H9 (cell line): ENCODE measurements at places on chromosomes 16 and 17. TPM values are rescaled to one million over a fixed set of nuclear protein-coding genes. Genes with fewer than 3 reads are reported as not detected.

KLHL11 gene
- 16.8 and 17.0 TPM in 2 replicates for total RNA-seq

DNA sequence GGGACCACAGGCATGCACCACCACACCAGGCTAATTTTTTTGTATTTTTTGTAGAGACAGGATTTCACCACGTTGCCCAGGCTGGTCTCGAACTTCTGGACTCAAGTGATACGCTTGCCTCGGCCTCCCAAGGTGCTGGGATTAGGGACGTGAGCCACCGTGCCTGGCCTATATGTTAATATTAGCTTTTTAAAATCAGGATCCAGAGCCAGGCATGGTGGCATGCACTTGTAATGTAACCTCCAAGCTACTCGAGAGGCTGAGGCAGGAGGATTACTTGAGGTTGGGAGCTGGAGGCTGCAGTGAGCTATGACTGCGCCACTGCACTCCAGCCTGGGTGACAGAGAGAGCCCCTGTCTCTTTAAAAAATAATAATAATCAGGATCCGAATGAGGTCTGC lies 8.5 kb upstream of the ADCY7 start:
- DNase-seq, result no peak
- no peaks in the 10 kb centered on the region for H3K36me3 ChIP-seq
- H3K27me3 ChIP-seq, result no peaks in the 10 kb centered on the region
- no peaks in the 10 kb centered on the region; the same call in 1 of the 2 replicates for H3K4me1 ChIP-seq
- no peak overlapping the region for H3K4me3 ChIP-seq

DNA sequence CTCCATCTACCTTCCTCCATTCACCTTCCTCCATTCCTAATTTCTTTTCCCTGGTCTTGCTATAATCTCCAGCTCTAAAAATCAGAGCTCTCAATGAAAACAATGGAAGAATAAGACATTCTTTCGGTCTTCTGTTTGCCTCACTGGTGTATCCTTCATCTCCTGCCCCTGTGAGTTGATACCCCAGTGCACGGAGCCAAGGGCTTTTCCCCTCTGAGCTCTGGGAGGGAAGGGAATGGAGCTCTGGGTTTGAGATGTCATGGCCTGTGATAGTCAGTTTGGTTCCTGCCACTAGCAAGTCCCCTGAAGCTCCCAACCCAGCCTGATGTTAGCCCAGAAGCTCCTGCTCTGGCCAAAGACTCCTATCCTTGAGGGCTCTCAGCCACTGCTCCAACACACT lies 36.6 kb upstream of the DNAH9 start:
- no peaks in the 10 kb centered on the region for H3K27me3 ChIP-seq
- H3K27ac ChIP-seq, result no peak overlapping the region
- H3K4me1 ChIP-seq, result no peaks in the 10 kb centered on the region
- H3K36me3 ChIP-seq, result no peaks in the 10 kb centered on the region
- H3K4me3 ChIP-seq, result no peak overlapping the region
- no peak for DNase-seq

DNA sequence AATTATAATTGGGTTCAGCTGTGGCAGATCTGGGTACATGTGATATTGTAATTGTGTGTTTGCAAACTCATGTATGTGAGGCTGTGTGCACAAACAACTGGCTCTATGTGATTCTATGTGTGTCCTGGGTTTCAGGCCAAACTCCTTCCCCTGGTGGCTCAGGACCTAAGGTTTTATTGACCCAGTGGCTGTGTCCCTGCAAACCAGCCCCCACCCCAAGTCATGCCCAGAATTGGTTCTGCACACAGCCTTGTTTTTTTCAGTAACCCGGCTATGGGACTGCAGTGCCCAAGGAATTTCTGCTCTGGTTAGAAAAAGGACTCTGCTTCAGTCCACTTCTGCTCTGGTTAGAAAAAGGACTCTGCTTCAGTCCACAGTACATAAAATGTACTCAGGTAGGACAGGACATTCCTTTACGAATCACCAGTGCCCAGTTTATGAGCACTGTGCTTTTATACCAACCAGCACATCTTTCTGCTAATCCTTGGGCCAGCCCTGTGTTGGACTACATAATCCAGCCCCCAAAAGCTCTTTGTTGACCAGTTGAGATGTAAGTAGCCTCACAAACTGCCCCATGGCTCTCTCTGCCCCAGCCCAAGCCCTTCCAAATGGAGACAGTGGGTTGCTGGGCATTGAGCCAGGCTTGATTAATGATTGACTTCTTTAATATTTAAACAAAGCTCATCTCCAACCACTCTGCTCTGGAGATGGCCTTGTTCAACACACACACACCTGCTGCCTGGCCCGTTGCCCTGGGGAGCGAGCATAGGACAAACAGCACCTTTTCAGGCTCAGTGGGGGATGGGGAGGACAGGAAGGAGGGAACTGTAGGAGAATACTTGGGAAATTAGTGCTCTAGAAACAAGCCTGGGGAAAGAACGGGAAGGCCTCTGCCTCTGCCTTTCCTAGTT lies 2.9 kb upstream of the KCNH6 start:
- H3K36me3 ChIP-seq, result no peaks in the 10 kb centered on the region
- H3K27ac ChIP-seq, result no peak overlapping the region
- DNase-seq, result no peak
- 0 out of 2 replicates have a peak, but pooled peaks cover 6% of the 10 kb centered on the region for H3K4me1 ChIP-seq
